ENCODE measurements at places on chromosomes 3 and 15.

DNA sequence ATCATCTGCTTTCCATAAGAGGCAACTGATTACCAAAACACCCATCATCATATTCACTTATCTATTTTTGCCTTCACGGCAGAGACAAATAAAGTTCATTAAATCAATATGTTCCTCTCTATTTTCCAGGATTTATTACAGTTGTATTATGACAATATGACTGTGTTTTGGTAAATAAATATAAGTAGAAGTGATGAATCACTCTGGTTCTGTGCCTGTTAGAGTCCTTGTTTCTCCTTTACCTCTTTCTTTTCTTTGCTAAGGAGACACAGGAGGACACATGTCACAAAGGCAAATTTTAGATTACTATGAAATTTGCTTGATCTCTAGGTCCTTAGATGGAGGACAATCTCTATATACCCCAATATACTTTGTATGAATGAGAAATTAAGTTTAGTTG lies 152.6 kb upstream of the PLSCR5 start:
- DNase-seq, result no peak

DNA sequence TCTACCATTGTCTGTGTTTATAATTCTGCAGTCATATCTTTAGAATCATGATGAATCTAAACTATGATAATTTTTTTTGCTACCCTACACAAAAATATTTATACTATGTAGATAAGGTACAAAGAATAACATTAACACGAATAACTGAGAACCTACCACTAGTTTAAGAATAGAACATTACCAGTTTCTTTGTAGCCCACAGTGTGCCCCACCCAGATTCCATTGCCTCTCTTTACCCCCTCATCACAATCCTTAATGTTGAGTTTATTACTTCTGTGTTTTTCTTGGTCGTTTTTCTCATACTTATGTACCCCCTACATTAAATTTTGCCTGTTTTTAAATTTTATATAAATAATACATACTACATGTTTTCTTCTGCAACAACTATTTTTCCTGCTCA lies 140.5 kb downstream of the BBX start:
- no peak for DNase-seq

GRCh38 chr15:92510163-92510882 lies 116.6 kb downstream of the ST8SIA2 start:
- no peak for DNase-seq

DNA sequence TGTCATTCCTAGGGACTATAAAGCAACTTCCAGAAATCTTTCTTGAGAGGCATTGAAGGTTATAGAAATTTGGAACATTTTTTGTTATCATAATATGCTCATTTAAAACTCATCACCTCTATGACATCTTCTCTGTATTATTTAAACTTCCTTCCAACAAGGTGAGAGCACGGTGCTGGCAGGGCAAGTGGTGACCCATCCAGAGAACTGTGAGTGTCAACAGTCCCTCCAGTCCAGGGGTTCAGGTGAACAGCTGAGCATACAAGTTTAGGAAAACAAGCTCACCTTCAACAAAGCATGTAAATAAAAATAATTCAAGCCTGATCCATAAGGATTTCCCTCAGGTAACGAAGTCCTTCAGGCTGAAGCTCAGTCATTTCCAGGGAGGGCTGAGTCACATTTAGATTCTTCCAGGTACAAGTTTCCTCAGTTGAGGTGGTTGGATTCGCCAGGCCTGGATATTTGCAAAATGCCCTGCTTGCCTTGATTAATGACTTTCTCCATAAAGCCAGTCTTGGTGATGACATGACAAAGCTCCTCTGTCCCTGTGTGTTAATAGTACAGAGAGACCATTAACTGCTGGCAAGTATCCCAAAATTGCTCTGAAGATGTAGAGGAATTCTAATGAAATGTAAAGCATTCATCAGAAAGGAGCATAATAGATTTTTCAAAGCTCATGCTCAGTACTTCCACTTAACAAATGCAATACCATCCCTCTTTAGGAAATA lies 263.6 kb upstream of the GADL1 start:
- DNase-seq, result no peak

DNA sequence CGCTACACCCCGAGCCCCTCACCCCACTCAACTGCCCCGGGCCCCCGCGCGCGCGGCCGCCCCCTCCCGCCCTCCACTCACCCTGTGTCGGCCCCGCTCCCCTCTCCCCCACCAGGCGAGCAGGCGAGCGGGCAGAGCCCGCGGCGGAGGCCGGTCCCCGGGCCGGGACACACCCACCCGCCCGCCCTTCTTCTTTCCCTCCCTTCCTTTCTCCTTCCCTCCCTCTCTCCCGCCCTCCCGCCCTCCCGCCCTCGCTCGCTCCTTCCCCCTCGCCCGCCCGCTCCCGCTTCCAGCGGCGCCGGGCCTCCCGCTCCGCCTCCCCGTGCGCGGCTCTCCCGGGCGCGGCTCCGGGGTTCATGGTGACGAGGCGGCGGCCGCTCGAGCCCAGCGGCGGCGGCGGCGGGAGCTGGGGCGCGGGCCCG lies at the start of gene CTDSPL:
Gene CTDSPL, plus strand, starts transcription at position 261 of the 422 bp plus-strand sequence. CDS start 320 bp downstream, outside the sequence.
- peak; percentile 49 for DNase-seq

- DNase-seq, result no peak
Measured at GRCh38 chr3:167732313-167733065, 2.2 kb downstream of the PDCD10 start.

- DNase-seq, result no peak
Measured at GRCh38 chr15:38854506-38854905, 289.9 kb upstream of the RASGRP1 start.

GRCh38 chr15:78929536-78930264 lies 15.1 kb downstream of the CTSH start:
- no peak for DNase-seq

DNA sequence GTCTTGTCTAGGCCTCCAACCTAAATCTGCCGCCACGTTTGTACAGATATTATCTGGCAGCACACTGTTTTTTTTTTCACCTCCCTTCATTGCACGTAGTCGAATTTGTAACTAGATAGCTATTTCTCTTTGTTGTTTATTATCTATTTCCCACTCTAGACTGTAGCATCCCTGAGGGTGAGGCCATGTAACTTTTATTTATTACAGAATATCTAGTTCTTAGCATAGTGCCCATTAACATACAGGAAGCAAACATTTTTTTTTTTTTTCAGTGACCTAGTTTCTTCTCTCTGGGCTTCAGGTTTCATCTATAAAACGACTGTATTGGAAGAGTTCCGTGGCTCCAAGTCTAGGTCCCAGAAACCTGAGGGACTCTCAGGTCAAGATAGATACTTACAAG lies 354.3 kb downstream of the FGF12 start:
- DNase-seq, result no peak

DNA sequence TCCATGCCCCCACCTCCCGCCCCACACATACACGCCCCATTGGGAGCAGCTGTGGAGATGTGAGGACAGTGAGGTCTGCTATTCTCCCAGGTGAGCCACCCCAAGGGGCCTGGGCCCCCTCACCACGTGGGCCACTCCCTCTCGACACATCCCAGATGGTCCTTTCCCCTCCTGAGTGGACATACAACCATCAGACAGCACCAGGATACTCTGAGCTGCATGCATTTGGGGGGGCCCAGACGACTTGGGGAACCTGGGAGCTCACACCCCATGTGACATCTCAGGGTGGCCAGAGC lies 17.5 kb downstream of the FBLN2 start:
- no peak for DNase-seq

GRCh38 chr15:101124731-101125451 lies 127.0 kb downstream of the CHSY1 start:
- DNase-seq, result peak; percentile 84

DNA sequence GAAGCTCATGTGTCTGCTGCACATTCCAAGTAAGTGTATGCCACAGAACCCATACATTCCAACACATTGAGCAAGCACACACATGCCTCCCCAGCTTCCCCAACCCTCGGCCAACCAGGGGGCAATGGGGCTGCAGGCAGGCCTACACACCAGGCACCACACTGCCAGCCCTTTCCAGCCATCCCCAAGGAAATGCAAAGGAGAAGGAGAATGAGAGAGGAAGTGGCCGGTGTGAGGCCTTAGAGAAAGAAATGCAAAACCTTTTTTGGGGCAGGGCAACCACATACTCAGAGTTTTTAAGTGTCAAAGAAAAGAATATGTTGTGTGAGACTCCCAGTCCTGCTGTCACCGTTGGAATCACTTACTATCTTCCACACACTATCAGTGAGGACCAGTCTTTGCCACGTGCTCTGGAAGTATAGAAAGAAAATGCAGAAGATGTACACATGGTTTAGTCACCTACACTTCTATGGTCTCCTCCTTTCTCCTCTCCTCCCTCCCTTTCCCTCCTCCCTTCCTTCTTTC lies 11.1 kb downstream of the IGF2BP2 start:
- no peak for DNase-seq

DNA sequence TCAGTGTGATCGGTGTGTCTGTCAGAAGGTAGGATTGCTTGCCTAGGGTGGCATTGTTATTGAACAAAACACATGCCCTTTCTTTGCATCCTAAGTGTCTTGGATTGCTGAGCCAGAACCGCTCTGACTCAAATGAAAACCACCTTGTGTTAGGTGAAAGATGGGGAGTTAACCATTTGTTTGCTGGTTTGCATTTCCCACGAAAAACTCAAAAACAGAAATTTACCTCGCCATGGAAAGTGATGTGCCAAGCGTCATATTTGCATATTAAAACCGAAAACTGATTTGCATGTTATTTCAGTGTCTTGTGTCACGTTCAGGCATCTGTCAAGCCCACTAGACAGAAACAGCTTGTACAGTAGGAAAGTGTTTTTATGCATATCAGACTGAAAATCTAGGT lies 474.6 kb upstream of the TPRG1 start:
- DNase-seq, result no peak

All from stromal cell of bone marrow (primary cell).